ENCODE measurements at places on chromosomes 6 and 20.

DNA sequence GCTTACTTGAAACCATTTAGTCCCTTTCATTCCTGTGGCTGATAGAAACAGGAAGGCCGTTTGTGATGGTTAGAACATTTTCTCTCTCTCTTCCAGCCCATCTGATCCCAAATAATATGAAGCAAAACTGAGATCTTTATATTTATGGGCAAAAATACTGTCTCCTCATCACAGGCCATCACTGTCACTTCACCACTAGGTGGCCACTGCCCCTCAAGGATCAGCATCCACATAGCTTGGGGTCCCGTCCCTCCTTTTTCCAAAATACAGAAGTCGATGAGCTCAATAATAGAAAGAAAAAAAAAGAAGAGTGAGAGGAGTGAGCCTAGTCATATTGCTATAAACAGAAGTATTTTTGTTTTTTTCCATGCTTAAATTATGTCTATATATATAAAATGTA is 46.4 kb upstream of the LAMP5 start:
- DNase-seq: peak; percentile 20

- DNase-seq: no peak
Measured at GRCh38 chr6:5175635-5176034, 85.1 kb downstream of the LYRM4 start.

DNA sequence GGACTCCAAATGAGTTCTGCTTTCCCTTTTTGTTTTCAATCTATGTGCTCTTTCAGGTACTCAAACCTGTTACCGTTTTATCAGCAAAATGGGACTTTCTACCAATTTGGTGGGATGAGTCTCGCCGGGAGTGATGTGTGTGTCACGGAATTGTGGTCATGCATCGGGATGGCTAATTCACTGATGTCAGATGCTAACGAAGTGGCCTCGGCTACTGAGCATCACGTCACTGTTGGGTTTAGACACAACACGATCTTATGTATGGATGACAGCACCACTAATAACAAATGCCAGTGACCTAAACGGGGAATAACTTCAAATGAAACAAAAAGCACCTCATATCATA is 1.6 kb upstream of the PCK1 start:
- no peak for DNase-seq

GRCh38 chr6:24903681-24904080 is 32.1 kb downstream of the RIPOR2 start:
- DNase-seq: no peak

GRCh38 chr6:155085582-155086257 is 90.6 kb downstream of the TIAM2 start:
- no peak for DNase-seq

GRCh38 chr20:32966881-32967781 is 37.1 kb downstream of the SUN5 start:
- no peak for DNase-seq

DNA sequence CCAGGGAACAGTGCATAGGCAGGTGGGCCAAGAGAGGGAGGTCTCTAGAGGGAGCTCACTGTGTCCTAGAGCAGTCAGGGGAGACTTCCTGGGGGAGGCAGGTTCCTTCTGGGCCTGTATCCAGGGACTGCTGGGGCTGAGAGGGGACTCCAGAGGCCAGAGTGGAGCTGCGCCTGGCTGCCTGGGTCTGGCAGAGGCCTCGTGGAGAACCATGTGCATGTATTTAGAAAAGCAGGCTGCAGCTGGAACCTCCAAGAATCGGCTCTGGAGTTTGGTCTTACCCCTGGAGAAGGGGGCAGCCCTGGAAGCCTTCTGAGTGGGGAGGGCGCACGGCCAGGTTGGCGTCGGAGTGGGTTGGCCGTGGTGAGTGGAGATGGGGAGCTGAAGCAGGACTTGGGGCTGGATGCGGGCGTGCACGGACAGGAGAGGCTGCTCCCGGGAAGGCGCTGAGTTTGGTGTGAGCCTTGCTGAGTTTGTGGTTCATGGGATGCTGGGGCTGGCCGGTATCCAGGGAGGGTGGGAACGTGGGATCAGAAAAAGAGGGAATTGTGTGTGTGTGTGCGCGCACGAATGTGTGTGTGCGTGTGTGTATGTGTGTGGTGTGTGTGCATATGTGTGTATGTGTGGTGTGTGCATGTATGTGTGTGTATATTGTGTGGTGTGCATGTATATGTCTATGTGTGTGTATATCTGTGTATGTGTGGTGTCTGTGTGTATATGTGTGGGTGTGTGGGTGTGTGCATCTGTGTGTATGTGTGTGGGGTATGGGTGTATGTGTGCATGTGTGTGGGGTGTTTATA is 10.8 kb downstream of the VSTM2L start:
- DNase-seq: no peak

DNA sequence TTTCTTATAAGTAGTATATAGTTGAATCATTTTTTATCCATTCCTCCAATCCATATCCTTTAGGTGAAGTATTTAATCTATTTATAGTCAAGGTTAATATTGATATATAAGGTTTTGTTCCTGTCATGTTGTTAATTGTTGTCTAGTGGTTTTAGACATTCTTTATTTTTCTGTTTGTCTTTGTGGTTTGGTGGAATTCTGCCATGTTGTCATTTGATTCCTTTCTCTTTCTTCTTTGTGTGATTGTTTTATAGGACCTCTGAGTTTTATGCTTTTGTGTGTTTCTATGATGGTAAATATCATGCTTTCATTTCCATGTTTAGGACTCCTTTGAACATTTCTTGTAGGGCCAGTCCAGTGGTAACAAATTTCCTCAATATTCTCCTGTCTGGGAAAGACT is 450.3 kb upstream of the BTBD3 start:
- DNase-seq: no peak

- peak; percentile 92 for DNase-seq
Measured at GRCh38 chr20:37519508-37520418, 1.3 kb upstream of the NNAT start.

DNA sequence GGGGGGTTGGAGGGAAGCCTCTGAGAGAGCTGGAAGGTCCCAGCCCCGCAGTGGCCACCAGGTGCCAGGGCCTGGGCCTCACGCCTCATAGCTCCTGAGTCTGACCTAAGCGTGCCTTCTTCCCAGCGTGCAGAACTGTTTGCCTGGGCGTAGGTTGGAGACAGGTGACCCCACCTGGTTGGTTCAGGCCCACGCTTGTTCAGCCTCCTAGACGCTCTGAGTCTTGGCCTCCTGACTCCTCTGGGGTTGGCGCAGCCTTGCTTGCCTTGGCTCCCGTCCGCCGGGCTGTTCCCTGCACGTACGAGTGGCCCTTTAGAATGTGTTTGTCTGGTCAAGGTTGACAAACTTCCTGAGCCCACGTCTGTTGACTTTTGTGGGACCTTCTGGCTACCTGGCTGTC is 70.8 kb downstream of the EYA2 start:
- no peak for DNase-seq

- no peak for DNase-seq
Measured at GRCh38 chr6:146770965-146771735, 172.4 kb downstream of the ADGB start.

GRCh38 chr6:132530293-132530974 is 7.6 kb upstream of the TAAR9 start:
- peak; percentile 71 for DNase-seq

DNA sequence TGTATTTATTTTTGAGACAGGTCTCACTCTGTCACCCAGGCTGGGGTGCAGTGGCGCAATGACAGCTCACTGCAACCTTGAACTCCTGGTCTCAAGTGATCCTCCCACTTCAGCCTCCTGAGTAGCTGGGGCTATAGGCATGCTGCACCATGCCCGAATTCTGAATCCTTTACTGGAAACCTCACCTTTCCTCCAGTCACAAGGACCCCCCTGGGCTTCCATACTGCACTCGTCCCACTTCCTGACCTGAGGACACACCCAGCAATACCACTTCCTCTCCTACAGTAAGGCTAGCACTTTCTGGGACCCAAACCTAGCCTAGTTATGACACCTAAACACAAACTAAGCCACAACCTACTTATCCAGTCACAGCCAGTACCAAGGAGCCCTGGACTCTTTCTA is 68.2 kb downstream of the FAM217A start:
- no peak for DNase-seq

DNA sequence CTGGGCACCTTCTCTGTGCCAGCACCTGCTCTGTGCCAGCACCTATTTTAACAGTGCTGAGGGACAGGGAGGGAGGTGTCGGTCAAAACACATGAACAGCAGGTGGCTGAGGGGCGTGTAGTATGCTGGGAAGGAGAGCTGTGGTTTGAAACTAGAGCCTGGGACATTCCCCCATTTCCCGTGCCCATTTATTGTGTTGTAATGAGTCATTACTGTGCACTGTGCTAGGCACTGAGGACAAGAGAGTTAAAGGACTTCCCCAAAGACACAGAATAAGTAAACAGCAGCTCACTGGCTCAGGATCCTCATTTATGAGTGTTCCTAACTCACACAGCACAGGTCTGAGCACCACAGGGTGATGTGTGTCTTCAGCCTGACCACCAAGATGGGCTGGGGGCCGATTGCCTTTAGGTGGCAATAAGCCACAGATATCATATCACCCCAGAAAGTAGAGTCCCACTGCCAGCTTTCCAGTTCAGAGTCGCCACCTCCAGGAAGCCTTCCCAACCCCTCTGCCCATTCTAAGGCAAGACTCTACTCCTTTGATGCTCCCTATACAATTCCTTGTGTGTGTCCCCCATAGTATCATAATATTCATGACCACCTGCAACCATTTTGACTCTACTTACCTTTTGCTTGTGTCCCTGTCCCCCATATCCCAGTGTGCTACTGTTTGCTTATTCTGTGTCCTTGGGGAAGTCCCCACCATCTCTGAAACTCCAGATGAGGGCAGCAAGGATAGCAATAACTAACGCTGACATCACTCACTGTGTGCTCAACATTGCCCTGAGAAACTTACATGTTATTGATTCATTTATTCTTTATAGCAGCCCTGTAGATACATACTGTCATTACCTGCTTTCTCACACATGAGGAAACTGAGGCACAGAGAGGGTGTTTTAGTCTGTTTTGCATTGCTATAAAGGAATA is 87.3 kb downstream of the TOX2 start:
- DNase-seq: no peak

- DNase-seq: no peak
Measured at GRCh38 chr20:4720977-4721349, 746 bp upstream of the PRND start.

DNA sequence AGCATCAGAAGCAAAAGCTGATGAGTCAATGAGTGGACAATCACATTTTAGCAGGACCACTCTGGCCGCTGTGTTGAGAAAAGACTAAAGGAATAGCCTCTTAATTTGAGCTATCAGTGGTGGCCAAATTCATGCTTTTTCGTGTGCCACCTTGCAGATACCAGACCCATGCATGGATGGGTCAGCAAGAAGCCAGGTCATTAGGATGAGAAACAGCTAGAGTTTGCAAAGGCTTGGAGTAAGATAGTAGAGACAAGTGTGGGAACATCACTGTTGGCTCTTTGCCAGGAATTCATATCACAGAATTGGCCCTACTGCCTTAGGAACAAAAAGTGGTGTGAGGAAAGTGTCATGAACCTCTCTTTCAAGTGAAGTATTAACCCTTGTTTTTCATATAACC is 25.5 kb downstream of the MRAP2 start:
- no peak for DNase-seq

DNA sequence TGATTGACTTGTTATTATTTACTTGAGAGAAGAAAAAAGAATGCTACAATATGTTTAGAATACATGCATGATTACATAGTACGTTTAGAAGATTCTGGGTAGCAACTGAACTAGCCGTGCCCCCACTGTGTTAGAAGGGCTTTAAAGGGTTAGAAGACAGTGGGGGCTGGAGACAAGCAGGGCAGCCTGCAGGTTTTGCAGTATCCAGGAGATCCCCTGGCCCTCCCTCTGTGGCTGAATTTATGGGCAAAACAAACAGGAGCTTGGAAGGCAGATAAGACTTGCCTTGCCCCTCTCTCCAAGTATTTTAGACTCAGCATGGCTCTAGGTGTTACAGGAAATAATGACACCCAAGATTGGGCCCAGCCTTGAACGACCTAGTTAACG is 179.2 kb downstream of the CLIC5 start:
- no peak for DNase-seq

DNA sequence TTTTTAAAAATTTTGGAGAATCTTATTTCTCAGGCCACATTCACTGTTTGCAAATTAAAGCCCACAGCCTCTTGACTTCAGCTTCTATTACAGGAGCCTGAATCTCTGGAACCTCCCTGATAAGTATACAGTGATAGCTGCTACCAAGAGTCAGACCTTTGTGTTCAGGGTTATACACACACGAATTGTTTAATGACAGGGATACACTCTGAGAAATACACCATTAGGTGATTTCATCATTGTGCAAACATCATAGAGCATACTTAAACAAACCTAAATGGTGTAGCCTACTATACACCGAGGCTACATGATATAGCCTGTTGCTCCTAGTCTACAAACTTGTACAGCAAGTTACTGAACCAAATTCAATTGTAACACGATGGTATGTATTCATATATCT is 473.9 kb downstream of the PKHD1 start:
- DNase-seq: no peak

DNA sequence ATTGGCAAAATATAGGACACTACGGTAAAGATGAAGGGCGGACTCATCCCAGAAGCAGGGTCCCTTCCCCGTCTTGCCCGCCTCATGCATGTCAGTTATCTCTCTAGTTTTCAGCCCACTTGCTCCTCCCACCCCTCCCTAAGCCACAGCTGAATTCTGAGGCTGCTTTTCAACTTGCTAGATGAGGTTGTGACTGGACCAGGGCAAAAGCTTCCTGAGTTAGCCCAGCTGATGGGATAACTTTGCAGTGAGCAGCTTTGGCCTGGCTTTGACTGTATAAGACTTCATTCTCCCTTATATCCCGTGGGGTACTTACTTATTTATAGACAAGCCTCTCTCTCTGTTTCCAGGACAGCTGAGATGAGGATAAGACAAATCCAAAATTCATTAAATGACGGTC is 23.2 kb downstream of the GHRH start:
- no peak for DNase-seq

GRCh38 chr6:106145144-106145543 is 59.0 kb downstream of the PRDM1 start:
- no peak for DNase-seq

GRCh38 chr6:16267428-16268263 is 29.3 kb downstream of the GMPR start:
- DNase-seq: no peak

GRCh38 chr6:32855467-32856174 is 1.6 kb downstream of the PSMB9 start:
- no peak for DNase-seq

DNA sequence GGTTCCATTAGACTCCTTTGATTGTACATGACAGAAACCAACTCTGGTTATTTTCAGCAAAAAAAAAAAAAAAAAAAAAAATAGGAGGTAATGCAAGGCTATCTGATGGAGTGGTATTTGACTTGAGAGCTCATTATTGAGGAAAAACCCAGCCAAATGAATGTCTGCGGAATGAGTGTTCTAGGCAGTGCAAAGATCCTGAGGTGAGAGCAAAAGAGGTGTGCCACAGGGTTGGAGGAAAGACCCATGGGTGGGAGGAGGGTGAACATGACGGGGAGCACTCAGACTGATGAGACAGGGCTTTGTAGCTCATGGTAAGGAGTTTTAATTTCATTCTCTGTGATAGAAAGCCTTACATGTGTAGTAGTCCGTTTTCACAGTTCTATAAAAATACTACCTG is 188.9 kb downstream of the TSHZ2 start:
- DNase-seq: no peak

- DNase-seq: no peak
Measured at GRCh38 chr20:32965115-32965514, 39.1 kb downstream of the SUN5 start.

All from NCI-H524 (cell line).